ENCODE measurements at places on chromosomes 13 and 19.

DNA sequence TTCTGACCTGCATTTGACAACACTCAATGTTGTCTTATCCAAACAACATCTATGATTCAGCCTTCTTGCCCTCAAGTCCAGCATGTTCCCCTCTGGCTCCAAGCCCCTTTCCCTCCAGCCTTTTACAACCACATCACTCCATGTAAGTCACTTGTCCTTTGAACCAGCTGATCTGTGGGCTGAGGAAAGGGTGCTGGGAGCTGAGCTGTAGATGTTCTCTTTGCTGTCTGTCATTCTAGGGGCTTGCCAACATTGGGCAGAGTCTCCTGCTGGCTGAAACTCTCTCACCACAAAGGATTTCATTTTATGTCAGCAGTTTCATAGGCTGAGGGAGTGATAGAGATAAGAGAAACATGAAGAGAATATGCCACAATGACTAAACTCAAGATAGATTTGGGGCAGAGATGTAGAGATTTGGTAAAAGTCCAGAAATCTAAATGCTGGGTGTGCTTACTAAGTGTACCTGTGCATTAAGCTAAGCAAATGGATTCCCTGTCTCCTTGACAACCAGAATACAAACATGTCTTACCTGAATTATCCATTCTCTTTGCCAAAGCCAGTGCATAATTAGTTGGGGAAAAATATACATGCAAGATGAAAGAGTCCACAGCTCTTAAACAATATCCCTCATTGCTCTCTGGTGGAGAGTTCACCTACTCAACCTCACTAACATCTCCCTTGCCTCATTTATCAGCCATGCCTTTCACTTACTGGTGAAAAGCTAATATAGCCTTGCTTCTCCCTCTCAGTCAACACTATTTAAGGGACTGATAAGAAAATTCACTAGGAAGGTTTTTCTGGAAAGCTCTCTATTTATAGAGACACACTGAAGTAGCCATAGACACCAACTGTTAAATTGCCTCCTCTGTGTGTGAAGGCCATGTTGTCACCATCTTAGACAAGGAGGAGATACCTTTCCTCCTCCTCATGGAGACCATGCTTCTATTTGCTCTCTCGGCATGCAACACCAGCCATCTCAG lies 175.5 kb upstream of the SERP2 start:
- no peak for DNase-seq

DNA sequence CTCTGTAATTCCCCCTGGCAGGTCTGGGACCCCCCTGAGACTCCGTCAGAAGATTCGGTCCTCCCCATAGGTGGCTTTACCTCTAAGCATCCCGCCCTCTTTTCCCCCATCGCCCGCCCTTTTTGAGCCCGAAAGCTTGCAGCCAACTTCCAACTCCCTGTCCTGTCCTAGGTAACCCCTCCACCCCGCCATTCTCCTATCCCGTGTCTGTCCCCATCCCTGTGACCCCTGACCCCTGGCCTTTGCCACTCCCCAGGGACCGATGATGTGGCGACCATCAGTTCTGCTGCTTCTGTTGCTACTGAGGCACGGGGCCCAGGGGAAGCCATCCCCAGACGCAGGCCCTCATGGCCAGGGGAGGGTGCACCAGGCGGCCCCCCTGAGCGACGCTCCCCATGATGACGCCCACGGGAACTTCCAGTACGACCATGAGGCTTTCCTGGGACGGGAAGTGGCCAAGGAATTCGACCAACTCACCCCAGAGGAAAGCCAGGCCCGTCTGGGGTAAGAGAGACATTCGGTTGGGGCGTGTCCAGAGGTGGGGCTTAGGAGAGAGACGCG lies 488 bp downstream of the RCN3 start:
- DNase-seq: no peak

DNA sequence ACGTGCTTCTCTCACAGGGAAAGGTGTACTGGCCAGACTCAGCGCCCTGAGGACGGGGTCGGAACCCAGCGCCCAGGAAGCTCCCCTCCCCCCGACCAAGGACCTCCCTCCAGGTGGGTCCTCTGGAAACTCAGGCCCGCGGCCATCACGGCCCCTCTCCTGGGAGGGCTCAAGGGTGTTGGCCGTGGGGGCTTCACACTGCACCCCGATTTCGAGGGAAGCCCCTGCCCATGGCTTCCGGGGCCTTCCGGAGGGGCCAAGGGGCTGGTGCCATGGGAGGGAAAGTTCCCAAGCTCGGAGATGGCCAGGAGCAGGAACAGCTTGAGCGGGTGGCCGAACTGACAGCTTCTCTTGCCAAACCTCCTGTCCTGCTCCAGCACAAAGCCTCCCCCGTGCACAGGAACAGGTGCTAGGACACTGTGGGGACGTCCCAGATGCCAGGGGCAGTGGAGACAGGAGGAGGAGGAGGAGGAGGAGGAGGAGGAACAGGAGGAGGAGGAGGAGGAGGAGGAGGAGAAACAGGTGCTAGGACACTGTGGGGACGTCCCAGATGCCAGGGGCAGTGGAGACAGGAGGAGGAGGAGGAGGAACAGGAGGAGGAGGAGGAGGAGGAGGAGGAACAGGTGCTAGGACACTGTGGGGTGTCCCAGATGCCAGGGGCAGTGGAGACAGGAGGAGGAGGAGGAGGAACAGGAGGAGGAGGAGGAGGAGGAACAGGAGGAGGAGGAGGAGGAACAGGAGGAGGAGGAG lies 10.0 kb downstream of the SBNO2 start:
- DNase-seq: no peak

DNA sequence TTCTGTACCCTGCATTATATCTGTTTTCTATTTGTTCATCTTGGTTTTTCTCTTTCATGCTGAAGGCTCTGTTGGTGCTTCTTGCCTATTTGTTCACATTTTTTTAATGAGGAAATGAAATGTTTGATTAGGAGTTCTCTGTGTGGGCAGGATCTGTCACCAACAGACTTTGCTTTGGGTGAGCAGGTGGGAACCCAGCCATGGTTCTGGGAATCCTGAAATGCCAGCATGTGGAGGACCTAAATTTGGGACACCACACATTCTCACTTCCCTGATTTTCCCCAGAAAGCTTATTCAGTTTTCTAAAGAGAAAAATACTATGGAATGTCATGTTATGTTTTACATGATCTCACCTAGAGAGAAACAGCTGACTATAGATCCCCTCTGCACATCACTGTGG lies 34.0 kb downstream of the TPT1 start:
- DNase-seq: no peak

DNA sequence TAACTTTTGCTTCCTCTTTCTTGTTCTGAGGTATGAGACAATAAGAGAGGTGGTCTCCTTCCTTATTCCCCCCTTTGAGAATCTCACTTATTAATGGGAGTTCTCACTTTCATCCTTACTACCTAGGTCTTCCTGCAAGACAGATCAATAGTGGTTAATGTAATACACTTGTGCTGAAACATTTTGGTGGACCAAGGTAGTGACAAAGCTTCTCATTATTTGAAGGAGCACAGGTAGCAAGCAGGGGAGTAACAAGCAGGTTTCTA lies 17.9 kb downstream of the ZNF700 start:
- no peak for DNase-seq

DNA sequence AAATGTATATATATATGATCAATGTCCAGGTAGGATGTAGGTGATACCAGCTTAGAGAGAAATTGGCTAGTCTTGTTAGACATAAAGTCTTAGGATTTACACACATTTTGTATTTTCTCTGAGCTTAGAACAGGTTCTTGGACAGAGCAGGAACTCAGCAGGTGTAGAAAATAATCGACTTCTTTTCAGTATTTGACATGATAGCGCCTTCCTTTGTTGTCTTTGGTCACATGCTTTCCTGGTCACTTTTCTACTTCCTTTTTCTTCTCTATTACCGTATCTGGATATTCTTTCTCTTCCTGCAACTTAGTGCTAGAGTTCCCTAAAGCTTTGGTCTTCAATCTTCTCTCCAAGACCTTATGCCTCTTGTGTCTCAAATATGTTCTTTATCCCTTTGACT lies 107.4 kb downstream of the LRCH1 start:
- DNase-seq: no peak

- no peak for DNase-seq
Observed at GRCh38 chr19:55311397-55311796, 13.7 kb downstream of the TMEM150B start.

DNA sequence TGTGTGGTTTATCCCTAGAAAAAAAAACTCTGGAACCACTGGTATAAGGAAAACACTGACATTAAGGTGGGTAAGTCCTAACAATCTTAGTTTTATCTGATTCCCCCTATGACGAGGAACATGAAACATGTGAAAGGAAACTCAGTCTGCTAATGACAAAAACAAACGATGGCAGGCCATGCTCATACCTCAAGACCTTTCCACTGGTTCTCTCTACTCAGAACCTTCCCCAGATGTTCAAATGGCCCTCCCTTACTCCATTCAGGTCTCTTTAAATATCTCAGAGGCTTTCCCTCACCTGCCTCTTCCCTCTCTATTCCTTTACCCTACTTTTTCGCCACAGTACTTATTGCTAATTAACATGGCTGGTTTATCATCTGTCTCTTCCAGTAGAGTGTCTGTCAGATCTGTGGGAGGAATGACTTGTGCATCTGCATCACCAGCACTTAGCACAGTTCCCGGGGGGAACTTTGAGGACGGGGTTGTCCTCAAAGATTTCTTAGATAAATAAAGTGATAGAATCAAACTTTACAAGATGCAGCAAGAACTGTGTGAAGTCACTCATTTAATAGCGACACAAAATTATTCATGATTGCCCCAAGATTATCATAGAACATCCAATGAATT lies 1.5 kb downstream of the TUBGCP3 start:
- no peak for DNase-seq

GRCh38 chr19:49676136-49676783 lies 811 bp upstream of the PRMT1 start:
- peak; percentile 100 for DNase-seq

- no peak for DNase-seq
Observed at GRCh38 chr19:46678110-46678732, 17.2 kb upstream of the DACT3 start.

- no peak for DNase-seq
Observed at GRCh38 chr13:41384749-41385503, 72.4 kb upstream of the RGCC start.

DNA sequence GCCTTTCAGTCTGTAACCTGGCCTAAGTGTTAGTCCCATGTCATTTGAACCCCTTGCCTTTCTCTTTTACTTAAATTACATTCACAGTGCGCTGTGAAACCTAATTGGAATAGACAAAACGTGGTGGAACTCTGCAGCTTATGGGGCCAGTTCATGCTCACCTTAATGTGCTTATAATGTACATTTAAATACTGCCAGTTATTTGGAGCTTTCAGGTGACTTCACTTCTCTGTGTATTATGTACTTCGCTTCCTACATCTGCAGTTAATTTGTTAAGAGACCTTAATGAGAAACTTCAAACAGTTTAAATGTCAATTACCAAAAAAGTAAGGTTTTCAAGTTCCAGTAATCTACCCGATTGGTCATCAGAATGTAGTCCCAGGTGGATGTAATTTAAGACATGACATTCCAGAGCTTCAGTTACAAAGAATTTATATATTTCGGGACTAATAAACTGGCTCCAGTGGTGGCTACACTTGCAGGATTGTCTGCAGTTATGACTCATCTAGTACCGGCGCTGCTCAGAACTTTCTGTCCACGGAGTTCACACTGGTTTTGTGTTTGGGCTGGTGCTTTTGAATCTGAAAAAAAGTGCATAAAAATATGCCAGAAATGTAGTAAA lies 125.3 kb downstream of the TM9SF2 start:
- DNase-seq: no peak

GRCh38 chr13:29266261-29266660 lies 329.2 kb downstream of the SLC7A1 start:
- no peak for DNase-seq

DNA sequence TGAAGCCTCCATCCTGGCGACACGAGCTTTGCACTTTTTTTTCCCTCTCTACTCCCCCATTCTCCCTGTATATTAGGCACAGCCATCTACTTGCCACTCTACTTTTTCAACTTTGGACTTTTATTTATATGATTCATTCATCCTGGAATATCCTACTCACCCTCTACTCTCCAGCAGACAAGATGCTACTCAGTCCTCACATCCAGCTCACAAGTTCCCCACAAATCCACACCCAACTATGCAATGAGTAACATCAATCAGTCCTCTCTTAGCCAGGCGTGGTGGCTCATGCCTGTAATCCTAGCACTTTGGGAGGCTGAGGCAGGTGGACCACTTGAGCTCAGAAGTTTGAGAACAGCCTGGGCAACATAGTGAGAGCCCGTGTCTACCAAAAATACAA lies 23.9 kb upstream of the URAD start:
- DNase-seq: no peak

DNA sequence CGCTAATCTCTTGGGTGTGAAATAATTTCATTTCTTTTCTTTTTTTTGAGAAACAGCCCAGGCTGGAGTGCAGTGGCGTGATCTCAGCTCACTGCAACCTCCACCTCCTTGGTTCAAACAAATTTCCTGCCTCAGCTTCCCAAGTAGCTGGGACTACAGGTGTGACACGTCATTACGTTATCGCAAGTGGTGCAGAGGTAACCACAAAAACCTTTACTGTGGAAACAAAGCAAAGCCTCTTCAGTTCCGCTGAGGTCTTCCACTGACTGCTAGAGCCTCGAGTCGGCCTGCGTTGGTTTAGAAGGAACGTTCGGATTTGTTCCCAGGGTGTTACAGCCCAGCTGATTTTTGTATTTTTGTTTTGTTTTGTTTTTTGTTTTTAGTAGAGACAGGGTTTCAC lies 2.0 kb upstream of the ZNF784 start:
- no peak for DNase-seq

- DNase-seq: no peak
Observed at GRCh38 chr13:97367016-97367822, 66.8 kb upstream of the RAP2A start.

- DNase-seq: no peak
Observed at GRCh38 chr13:22422712-22423111, 751.8 kb downstream of the FGF9 start.

DNA sequence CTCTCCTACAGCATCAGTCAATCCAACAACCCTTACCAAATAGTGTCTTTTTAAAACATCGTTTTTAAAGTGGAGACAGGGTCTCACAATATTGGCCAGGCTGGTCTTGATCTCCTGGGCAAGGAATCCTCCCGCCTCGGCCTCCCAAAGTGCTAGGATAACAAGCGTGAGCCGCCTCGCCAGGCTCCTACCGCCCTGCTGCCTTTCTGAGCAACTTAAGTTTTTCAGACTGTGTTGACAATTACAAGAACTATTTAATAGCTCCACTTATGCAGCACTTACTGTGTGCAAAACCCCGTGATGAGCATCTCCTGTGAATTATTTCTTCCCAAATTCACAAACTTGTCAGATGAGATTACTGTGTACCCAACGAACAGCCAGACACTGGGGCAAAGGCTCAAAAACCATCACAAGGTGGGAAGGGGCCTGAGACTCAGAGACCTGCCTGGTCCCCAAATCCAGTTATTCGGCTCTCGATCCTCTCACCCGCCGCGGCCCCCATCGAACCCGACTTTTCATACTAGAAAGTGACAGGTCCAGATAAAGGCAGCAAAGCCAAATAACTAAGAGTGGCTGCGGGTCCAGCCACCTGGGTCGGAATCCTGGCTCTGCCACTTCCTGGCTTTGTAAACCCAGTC lies 581 bp downstream of the RPL18 start:
- no peak for DNase-seq

GRCh38 chr19:50518091-50519005 lies 4.6 kb upstream of the ASPDH start:
- DNase-seq: no peak

- no peak for DNase-seq
Observed at GRCh38 chr13:27926644-27927434, 7.0 kb downstream of the PDX1 start.

GRCh38 chr19:50190439-50190891 lies 13.0 kb upstream of the MYH14 start:
- no peak for DNase-seq

- DNase-seq: no peak
Observed at GRCh38 chr13:113103646-113104045, 1.9 kb upstream of the F7 start.

- DNase-seq: no peak
Observed at GRCh38 chr13:99008577-99008976, 30.7 kb upstream of the DOCK9 start.

Data from NCI-H187 (cell line).